ENCODE measurements at places on chromosomes 2 and 18.

GRCh38 chr2:238865015-238865719 is 17.3 kb downstream of the TWIST2 start:
- DNase-seq: no peak

DNA sequence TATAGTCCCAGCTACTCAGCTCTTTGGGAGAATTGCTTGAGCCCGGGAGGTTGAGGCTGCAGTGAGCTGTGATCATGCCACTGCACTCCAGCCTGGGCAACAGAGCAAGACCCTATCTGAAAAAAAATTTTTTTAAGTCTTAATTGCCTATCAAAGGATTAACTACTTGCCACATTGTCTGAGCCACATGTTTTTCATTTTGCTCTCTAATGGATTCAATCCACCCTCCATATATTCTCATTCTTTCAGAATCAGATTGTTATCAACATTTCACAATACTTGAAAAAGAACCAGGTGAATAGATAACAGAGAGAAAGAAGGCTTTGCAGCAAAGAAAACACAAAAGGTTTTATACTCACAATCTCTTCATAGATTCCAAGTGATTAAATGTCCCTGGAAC is 61.0 kb downstream of the PXDN start:
- peak; percentile 32 for DNase-seq

- DNase-seq: no peak
These were observed 141.4 kb downstream of the FAM124B start for GRCh38 chr2:224260372-224261020.

DNA sequence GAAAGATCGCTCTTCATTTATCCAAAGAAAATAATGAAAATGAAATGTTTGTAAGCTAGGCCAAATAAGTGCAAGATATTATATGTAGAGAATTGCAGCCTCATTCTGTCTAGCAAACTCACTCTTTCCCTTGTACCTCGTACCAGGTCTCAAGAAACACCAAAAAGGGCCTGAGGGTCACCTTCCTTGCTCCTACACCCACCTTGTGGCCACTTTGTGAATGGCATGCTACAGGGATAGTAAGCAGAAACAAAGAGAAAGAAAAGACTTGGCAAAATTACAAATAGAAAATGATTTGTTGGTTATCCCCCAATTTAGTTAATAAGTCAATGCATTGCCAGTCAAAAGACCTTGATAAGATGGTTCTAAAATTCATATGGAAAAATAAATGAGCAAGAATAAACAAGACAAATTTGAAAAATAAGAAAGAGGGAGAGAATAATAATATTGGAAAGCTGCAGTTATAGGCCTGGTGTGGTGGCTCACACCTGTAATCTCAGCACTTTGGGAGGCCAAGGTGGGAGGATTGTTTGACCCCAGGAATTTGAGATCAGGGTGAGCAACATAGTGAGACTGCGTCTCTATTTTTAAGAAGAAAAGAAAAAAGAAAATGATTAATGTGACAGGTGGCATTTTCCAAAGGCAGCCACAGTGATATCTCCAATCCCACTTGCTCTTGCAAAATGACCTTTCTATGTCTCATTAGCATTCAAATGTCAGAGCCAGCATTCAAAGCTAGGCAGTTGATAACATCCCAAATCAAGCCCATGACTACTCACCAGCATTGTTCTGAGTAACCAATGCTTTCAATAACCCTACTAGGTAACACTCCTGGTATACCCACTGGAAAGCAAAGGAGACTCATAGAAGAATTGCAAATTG is 38.8 kb upstream of the BMP10 start:
- DNase-seq: peak; percentile 88

- no peak for DNase-seq
These were observed 733.2 kb upstream of the PKDCC start for GRCh38 chr2:41314511-41315070.

DNA sequence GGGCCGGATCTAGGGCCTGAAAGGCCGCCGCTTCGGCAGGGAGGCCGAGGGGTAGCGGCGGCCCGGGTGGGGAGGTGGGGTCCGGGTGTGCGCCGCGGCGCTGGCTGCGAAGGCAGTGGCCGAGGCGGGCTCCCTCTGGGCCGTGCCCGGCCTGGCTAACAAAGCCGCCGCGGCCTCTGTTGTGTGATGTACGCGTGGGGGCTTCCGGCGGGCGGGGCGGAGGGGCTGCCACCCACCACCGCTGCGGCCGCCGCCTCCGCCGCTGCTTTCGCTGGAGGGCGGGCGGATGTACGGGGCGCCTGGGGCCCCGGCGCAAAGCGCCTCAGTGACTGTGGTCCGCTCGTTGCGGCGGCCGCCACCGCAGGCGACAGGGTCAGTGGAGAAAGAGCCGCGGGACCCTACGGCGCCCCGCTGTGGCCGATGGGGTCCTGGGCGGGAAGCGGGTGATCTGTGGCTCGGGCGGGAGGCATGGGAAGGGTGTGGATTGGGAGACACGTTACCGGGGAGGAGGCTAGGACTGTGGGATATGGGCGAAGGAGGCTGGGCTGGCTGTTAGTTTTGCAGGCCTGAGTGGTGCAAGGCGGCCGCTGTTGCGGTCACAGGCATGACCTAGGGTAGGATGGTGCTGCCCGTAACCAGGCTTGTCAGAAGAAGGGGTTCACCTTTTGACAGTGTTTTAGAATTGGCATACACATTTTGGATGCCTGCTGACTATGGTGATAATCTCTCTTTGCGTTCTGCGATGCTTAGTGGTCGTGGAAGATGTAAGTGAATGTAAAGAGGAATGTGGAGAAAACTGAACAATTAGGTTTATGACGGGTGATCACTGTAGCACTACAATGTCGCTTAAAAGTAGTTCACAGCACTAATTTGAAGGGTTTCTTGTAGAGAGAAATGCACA is 662 bp downstream of the BZW1 start:
- peak; percentile 88 for DNase-seq

- DNase-seq: no peak
These were observed 99.0 kb downstream of the MBD2 start for GRCh38 chr18:54125429-54125828.

DNA sequence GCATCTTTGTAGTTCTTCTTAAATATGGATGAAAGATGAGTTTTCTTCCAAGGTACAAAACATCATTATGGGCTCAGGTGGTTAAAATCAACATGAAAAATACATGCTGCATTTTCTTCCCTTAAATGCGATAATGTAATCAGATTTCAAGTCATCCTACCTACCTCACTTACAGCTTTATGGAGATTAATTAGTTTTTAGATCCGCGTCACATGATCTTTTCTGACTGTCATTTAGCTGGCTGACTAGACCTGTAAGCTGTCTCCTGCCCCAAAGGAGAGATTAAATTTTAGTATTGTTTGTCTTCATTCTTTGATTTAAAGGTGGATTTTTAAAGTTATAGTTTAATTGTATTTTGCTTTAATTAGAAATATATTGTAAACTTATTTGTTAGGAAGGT is 678.0 kb upstream of the ZEB2 start:
- DNase-seq: no peak

GRCh38 chr18:76450452-76451395 is 44.3 kb downstream of the ZNF516 start:
- DNase-seq: peak; percentile 76

- DNase-seq: no peak
These were observed 200.5 kb downstream of the GRB14 start for GRCh38 chr2:164420787-164421186.

DNA sequence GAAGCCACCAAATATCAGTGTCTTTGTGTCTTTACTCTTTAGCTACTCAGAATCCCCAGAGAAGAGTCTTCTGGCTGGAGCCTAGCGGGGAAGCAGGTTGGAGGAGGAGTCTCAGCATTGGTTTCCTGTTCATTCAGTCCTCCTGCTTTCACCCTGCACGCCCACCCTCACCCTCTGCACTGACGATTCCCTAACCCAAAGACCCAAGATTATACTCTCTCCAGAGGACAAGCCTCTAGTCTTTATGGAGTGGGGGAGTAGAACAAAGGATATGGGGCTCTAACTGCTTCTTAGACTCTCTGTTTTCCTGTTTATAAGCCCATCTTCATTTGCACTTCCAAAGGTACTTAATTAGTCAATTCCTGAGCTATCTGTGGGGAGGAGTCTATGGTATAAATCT is 338.8 kb downstream of the AGPS start:
- no peak for DNase-seq

- no peak for DNase-seq
These were observed 49.7 kb upstream of the TFCP2L1 start for GRCh38 chr2:121334581-121335293.

- DNase-seq: no peak
These were observed 59.9 kb upstream of the PEX13 start for GRCh38 chr2:60957643-60958042.

GRCh38 chr2:96824079-96824870 is 8.2 kb downstream of the CNNM3 start:
- no peak for DNase-seq

GRCh38 chr18:40698129-40698528 is 1256.9 kb upstream of the PIK3C3 start:
- DNase-seq: no peak

Measured in adipocyte (in vitro differentiated cells).